ENCODE measurements at places on chromosomes 2 and 18.

DNA sequence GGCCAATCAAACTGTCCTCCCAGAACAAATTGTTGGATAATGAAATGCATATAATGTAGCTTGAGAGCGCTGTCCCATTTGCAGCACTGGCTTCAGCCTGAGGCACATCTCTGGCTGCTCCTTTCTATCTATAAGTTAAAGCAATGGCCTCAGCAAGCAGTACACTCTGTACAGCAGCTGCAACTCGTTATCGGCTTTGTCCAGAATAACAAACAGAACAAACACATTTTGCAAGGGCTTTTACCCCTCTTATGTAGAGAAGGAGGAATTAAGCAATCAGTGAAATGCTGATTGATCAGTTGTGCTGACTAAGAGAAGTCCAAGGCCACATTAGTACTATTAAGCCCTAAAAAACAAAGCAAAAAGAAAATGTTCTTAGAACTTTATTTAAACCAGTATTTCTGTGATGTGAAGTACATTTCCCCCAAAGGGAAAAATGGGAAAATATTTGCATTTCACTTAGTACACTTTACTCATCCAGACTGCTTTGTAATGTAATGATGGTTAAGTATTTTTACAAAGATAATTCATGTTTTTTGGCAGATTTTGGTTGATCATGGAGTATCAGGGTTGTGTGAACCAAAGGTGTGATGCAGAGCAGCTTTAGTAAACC, 15.0 kb upstream of the CPS1 start:
- no peak for DNase-seq

DNA sequence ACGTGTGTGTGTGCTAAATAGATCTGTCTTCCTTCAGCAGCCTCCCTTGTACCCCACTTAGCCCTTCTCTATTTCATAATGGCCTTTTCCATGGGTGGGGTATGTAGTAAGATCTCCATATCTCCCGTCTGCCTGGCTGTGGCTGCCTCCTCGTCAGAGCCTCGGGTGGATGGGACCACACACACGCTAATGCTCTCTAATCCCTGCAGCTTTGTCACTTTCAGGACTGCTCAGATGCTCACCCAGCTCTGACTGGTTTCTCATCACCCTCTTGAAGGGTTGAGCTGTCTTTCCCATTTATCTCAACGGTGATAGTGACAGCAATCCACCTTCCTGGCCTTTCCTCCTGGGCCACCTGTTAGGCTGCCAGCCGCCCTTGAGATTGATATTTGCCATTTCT, 95.3 kb downstream of the DCC start:
- DNase-seq: no peak

- no peak for DNase-seq
Measured at GRCh38 chr2:230347659-230348305, 20.8 kb downstream of the SP140L start.

- DNase-seq: no peak
Measured at GRCh38 chr2:220043155-220043989, 415.9 kb downstream of the SLC4A3 start.

DNA sequence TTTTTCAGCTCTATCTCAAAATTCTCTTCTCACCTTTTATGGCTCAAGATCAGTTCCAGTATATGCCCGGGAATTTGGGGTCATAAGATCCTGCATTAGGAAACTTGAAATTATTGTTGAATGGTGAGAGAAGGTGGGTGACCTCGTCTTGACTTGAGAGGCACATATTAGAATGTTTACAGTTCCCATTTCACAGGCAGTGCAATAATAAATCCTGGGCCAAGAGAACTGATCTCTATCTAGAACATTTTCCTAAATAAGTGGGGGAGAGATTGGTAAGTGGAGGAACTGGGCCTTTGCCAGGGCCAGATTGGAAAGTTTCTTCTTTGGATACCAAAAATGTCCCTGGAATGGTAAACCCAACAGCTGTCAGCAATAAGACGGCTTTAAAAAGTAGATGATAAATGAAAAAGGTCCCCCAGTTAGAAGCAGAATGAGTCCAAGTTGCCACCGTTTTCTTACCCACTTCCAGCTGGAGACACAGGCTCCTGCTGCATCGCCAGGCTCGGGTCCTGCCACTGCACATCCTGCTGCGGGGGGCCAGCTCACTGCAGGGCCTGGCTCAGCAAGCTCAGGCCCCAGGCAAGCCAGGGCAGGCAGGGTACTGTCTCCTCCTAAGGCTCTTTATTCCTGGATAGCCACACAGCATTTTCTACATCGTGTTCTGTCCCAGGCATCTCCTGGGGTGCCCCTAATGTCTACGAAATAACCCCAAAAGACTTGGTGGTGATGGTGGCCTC, 126.4 kb upstream of the EPAS1 start:
- no peak for DNase-seq

DNA sequence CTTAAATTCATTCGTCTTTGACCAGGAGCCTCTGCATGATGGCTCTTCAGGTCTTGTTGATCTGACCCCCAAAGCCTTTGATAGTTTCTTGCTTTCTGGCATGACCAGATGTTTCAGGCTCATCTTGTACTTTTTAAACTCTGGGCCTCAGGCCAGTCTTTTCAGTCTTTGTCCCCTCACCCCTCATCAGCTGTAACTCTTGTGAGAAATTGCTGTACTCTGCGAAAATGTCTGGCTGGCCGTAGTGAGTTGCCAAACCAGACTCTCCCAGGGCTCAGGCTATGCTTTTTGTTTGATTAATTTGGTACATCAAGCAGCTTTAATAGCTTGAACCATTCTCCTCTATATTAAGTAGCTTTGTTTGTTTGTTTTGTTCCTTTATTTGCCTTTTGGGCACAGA, 75.9 kb downstream of the BABAM2 start:
- DNase-seq: no peak

GRCh38 chr2:32011485-32011960, 715 bp upstream of the MEMO1 start:
- no peak for DNase-seq

DNA sequence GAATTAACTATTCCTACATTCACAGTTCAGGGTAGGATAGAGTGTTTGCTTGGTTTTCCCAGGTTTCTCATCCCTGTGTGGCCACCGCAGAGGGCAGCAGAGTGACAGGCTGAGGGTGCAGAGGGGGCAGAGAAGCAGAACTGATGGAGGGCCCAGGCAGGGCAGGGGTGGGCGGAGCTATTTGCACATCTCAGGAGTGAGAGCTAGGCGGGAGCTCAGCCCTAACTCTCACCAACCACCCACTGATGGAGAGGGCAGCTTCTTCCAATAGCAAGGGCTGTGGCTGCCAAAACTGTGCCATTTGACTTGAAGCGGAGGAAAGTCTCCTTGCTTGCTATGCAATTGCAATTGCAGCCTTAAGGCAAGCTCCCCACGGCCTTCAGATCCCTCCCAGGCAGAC, 12.0 kb upstream of the DARS1 start:
- no peak for DNase-seq

DNA sequence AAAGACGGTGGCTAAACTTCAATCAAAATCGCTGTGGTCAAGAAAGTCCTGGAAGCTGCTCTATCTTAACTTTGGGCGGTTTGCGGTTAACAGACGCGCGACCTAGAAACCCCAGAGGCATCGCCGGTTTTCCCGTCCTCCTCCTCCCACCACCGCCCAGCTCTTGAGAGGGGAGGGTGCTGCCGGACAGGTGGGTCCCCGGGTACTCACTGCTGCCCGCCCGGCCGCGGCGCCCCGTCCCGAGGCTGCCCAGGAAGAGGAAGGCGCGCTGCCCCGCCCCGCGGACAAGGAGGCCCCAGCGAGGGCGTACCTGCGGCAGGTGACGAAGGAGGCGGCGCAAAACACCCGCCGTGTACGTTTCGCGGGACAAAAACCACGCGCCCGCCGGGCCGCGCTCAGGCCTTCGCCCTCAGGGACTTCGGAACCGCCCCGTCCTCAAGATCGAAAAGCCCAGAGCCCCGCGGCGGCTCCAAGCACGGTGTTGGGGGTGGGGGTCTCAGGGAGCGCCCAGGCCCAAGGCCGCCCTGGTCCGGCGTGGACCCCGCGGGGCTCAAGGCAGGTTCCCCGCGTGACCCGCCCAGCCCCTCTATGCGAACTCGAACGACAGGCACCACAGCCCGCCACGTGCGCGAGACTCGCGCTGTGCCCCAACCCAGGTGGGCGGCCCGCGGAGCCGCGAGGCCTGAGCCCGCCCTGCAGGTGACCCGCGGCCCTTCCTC, at the start of gene SH3YL1:
Gene SH3YL1 (minus strand): TSS at position 259 of the 719 bp plus-strand sequence. CDS start 48 bp downstream, at position 211.
- DNase-seq: no peak

DNA sequence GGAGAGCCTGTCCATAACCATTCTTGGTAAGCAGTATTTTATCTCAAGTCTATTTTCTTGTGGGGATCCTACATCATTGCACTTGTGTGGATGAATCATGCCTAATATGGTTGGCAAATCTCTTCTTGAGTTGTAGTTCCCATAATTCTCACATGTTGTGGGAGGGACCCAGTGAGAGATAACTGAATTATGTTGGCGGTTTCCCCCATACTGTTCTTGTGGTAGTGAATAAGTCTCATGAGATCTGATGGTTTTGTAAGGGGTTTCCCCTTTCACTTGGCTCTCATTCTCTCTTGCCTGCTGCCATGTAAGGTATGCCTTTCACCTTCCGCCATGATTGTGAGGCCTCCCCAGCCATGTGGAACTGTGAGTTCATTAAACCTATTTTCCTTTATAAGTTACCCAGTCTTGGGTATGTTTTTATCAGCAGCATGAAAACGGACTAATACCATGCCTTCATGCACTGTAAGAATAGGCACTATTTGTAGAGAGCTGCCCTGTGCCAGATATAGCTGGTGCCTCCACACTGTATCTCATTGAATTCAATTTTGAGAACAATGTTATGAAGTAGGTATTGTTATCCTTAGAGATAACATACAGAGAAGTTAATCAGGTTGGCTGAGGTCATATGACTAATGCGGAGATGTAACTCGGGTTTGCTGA, 148.3 kb downstream of the PLCL1 start:
- no peak for DNase-seq

- peak; percentile 27 for DNase-seq
Measured at GRCh38 chr2:204749319-204749718, 204.0 kb downstream of the PARD3B start.

GRCh38 chr18:31270578-31270977, 47.4 kb upstream of the DSG1 start:
- DNase-seq: no peak

- DNase-seq: no peak
Measured at GRCh38 chr2:44119878-44120277, 48.8 kb upstream of the PPM1B start.

GRCh38 chr2:98158305-98158704, 71.3 kb downstream of the VWA3B start:
- no peak for DNase-seq

- DNase-seq: no peak
Measured at GRCh38 chr2:98692090-98693054, 38.6 kb downstream of the MGAT4A start.

- no peak for DNase-seq
Measured at GRCh38 chr2:147172493-147173188, 672.2 kb upstream of the ACVR2A start.

DNA sequence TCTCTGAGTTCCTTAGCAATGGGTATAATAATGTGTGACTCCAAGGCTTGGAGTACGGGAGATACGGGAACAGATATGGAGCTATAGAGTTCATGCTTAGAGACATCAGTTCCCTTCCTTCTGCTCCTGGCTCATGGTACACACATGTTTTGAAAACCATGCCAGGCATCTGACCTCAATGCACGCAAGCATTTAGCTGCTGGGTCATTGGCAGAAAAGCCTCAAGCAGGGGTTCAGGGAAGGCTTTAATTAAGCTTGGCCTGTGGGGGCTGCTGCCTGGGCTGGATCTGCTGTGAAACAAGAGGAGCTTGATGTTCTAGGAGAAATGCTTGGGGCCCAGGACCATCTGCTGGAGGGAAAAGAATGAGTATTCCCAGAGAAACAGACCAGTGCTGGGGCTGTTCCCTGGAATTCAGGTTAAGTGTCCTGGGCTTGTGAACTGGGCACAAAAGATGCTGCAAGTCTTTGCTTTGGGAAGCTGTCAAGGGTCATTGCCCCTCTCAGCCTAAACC, 3.2 kb downstream of the ALLC start:
- DNase-seq: no peak

DNA sequence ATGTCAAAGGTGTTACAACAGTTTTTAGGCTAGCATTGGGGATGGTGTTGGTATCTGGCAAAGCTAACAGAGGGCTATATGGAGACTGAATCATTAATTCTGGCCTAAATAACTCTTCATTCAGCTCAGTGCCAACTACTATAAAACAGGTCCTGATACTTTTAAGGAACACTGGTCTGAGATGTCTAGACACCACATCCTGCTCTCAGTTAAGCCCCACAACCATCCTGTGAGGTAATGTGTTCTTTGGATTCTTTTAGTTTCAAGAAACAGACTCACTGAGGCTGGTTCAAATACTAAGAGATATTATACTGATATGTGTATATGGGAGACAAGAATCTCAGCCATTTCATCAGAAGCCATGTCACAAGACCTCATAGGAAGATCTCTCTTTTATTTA, 14.2 kb upstream of the HK2 start:
- DNase-seq: no peak

GRCh38 chr2:1132328-1132969, 181.8 kb downstream of the SNTG2 start:
- no peak for DNase-seq

DNA sequence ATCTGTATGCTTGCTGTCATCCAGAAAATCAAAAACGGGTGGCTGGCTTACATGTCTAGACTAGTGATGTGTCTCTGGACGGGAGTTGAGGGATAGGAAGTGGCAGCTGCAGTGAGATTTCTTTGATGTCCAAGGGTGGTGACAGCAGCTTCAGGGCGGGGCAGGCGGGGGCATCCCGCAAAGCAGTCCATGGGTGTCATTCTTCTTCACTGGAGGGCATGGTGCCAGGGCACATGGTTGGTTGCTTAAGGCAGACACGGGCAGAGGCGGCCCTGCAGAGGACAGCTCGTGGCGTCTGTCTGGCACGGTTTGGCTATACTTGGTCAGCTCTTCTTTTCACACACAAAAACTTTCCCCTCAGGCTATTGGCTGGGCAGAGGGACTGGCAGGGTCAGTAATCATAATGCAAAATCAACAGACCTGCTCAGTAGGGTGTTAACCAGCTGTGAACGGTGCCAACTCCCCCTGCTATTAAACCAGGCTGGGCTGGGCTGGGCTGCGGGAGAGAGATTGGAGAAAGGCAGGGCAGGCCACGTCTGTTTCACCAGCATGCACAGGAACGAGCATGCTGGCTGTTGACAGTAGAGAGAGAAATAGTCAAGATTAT, 63.7 kb downstream of the COL4A3 start:
- DNase-seq: no peak

GRCh38 chr2:74554820-74555531, 456 bp downstream of the DOK1 start:
- no peak for DNase-seq

- no peak for DNase-seq
Measured at GRCh38 chr2:61951881-61952280, 46.4 kb downstream of the COMMD1 start.

- DNase-seq: peak; percentile 83
Measured at GRCh38 chr2:160387558-160388262, 105.9 kb downstream of the RBMS1 start.
